ENCODE measurements at places on chromosomes 6 and 20.

DNA sequence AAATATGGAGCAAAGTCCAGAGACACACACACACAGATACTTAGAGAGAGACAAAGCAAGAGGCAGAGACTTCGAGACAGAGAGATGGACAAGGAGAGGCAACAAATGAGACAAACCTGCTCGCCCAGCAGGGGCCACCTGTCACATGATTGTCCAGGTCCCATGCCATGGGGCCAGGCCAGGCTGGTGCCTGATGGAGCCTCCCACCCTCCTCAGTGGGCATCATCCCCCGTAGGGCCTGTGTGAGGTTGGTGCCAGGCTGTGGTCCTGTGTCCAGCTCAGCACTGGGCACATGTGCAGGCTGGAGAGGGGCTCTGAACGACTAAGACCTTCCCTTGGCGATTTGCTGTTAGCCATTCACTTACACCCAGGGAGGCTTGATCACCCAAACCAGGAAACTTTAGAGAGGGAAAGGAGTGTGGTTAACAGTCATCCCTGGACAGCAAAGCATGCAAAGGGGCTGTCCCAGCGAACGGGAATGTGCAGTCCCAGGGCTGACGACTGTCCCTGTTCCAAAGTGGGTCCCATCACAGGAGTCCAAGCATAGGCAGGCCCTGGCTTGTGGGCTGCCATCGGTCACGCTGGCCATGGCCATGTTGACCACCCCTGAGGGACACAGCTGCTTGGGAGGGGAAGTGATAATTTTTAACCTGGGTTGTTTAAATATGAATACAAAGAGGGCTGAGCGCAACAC is 38.4 kb upstream of the PHACTR3 start:
- DNase-seq: no peak

DNA sequence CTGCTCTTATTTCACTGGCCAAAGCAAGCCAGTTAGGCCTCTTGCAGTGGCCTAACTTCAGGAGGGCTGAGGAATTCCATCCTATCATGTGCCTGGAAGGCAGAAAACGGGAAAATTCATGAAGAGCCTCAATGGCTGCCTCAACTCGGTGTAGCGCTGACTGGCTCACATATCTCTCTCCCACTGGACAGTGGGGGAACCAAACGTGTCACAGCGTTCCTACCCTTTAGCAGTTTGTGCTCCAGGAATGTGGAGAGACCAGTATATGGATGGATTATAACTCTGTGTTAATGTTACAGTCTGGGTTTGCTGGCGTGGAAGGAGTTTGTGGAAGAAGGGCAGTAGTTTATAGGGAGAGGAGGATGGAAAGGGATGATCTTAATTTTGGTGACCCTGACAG is 11.8 kb upstream of the C2 start:
- no peak for DNase-seq

- DNase-seq: no peak
Observed at GRCh38 chr20:36317675-36318074, 11.5 kb downstream of the DLGAP4 start.

DNA sequence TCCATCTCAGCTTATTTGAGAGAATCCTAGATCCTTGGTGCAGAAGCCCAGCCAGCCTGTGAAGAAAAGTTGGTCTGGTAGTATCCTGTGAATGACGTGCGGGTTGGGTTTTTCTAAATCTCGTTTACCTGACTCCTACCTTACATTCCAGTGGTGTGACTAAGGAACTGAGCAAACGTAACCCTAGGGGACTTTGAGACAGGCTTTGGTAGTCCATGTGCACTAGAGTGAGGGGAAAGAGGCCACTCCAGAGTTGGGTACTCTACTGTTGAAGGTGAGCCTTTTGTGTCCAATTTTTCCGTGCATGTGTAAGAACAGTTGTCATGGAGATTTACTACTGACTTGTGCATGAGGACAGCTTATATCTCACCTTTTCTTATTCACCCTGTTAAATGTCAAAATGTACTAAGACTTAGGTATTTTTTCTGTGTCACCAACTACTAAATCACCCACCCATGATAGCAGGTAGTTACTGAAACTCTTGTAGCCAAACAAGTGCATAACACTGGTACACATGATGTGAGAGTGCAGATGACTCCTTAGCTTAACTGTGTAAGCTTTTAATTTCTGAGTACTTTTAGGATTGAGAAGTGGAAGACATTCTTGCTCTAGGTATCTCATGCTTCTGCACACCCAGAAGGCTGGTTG is 26.3 kb upstream of the PLCG1 start:
- DNase-seq: no peak

DNA sequence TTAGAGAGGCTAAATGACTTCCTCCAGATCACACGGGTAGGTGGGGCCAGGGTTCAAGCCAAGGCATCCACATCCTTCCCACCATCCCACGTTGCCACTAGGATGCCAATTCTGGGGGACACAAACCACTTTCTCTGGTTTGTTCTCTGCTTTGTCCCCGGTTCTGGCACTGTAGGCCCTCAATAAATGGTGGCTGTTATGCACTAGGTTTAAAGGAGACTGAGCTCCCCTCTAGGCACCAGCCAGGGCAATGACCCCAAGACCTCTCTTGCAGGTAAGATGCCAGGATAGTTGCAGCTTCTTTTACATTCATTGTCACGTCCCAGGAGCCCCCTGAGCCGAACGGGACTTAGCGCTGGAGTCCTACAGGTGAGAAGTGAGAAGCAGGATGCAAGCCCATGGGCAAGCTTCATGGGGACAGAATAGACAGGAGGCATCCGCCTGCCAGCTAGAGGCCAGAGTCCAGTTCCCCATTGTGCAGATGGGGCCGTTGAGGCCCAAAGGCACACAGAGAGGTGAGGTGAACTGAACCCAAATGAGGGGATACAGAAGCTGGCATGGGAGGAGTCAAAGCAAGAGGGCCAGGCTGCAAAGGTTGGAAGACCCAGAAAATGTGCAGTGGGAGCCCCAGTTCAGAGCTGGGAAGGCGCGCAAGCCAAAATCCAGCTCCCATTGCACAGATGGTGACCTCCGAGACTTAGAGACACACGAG is 677 bp downstream of the PXMP4 start:
- DNase-seq: no peak

DNA sequence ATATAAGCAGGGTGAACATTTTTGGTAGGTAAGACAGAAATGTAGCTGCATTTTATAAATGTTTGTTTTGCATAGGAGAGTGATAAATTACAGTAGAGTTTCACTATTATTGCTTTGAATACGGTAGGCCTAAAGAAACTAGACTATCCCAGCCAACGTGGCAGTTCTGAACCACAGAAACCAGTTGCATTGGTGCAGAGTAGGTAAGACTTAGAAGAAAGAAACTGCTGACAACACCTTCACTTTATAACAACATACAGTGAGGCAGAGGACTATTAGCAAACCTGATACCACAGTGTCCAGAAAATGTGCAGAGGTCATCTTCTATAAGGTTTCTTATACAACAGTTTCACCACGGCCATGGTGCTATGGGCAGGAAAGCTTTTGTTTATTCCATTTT is 566.1 kb downstream of the KIF16B start:
- DNase-seq: no peak

DNA sequence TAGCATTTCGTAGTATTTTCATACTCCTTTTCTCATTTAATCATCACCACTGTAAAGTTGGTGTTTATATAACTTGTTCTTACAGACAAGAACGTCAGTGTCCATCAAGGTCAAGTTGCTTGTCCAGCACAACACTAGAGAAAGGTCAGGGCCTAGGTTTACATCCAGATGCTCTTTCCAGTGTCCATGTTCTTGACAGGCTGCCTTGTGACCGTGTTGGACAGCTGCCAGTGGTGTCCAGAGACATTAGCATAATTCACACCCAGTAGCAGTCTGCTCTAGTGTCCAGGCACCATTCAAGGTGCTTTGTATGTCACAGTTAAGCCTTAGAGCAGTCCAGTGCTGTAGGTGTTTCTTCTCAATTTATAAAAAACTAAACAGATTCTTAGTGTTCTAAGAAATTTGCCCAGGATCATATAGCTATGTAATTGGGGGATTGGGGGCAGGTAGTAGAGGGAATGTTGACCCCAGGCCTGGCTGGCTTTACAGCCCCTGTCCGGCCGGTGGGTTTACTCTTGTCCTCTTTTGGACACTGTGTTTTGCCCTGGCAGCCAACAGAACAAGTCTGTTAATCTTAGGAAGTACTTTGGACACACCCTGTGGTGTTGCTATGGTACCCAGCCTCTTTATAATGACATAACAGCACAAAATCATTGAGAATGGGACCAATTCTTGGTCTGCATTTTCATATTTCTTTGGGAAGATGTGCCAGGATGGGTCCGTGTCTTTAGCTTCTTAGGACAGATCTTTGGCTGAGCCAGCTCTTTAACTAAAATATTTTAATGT is 8.0 kb downstream of the STK35 start:
- no peak for DNase-seq

GRCh38 chr6:83270971-83271719 is 78.0 kb downstream of the RWDD2A start:
- no peak for DNase-seq
